ENCODE measurements at places on chromosomes 7 and 10.

GRCh38 chr7:106365252-106366005, 80.6 kb upstream of the NAMPT start:
- no peak for DNase-seq

DNA sequence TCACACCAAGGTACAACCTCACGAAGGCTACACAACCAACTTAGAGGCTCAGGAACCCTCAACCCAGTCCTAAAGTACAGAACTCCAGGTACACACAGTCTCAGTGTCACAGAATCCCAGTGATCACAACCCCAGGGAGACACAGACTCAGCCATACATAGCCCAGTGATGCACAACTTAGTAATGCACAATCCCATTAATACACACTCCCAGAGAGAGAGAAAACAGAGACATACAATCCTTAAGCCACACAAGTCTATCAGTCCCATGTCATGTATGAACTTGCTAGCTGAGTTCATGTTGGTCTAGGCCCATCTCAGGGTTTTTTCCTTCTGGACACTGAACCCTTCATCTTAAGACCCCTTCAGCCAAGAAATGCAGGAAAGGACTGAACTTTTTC, 4.6 kb downstream of the KCNIP2 start:
- DNase-seq, result no peak

DNA sequence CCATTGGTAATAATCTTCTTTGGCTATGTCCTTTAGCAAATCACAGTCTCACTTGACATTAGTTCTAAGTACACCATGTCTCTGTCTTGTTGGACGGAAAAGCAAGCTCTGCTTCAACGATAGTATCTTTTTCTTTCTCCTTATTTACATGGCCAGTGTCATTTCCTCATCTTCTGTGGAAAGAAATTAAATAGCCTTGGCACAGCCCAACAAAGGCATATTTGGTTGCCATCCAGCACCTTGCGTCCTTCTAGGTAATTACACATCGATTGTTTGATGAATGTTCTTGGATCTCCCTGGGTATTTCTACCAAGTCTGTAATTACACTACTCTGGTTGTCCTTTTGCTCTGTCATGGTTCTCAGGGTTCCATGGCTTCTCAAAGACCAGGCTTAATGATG, 183.1 kb downstream of the CHN2 start:
- no peak for DNase-seq

GRCh38 chr10:103926722-103927319, 8.8 kb upstream of the STN1 start:
- no peak for DNase-seq

DNA sequence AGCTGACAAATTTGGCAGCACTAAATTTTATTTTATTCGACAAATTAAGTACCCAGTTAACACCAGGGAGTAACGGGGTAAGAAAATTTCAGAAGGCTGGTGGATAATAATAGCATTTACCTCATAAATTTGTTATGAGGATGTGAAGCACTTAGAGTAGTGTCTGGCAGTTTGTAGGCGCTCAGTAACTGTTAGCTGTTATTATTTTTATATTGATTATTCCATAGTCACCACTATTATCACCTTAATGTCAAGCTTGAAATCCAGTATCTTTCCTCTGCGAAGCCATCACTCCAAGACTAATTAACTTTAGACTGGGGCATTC, 563 bp upstream of the COA1 start:
- DNase-seq, result no peak

DNA sequence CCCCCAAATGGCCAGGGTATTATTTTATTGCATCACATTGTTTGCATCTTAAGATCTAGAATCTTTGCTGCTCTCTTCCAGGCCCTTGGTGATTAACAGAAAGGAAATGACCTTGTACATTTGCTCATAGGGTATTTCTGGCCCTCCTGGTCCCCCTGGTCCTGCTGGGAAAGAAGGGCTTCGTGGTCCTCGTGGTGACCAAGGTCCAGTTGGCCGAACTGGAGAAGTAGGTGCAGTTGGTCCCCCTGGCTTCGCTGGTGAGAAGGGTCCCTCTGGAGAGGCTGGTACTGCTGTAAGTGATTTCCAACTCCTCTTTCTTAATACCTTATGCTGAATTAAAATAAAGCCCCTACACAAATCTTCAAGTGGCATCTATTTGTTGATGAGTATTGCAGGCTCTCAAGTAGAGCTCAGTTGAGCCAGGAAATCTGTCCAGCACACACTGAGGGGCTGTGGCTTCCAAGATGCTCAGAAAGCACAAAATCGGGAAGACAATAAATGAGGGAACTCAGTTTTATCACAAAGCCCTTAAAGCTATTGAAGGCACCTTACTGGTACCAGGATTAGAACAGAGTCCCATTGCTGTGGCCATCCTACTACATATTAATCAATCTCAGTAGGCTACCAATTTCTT, 28.2 kb downstream of the COL1A2 start:
- DNase-seq, result no peak

DNA sequence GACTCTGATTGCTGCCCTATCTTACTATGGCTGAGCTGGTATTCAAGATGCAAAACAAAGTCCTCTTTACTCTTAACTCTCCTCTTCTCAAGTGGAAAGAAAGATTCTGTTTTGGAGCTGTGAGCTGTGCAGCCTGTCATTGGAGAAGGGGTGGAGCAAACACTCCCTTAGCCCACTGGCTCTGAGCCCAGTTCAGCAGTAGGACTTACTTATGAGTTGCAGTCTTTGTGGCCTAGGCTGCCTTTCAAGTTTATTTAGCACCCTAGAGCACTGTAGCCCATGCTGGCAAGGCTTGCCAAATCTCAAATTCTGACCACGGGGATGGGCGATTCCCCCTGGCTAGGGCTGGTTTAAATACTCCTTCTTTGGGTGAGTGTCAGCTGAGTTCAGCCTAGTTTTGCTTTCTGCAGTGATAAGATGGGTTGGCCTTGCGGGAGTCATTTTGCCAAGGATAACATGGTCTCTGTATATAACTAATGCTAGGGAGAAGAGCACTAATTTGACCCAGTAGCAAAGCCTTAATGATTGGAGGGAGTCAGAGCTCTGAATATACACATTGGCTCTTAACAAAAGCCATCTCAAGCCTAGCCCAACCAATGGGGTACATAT, 110.2 kb downstream of the MYO3A start:
- no peak for DNase-seq

GRCh38 chr10:62710182-62710581, 94.3 kb upstream of the ADO start:
- DNase-seq, result no peak

Data from NCI-H1417 treated with DMSO at 0.1 percent for 48 hours (cell line).